ENCODE measurements at places on chromosomes 6 and 20.

DNA sequence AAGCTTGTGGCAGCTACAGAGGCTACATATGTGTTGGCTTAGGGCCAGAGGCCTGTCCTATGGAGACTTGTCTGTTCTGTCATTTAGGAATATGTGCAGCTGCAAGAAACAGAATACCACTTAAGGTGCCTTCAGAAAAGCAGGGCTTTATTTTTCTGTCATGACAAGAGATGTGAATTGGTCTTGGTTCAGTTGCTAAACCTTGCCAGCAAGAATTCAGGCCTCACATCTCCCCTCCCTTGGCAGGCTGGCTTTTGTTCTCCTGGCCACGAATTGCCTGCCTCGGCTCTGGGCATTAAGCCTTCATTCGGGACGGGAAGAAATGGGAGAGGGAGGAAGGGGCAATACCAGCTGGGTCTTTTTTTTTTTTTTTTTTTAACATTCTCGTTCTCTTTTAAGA is 82.4 kb upstream of the TGM3 start:
- H3K36me3 ChIP-seq, result no peaks in the 10 kb centered on the region
- no peaks in the 10 kb centered on the region for H3K4me1 ChIP-seq
- no peak for DNase-seq
- no peak overlapping the region for H3K4me3 ChIP-seq
- H3K27ac ChIP-seq, result no peak overlapping the region
- no peaks in the 10 kb centered on the region for H3K27me3 ChIP-seq

- H3K27ac ChIP-seq, result peak overlapping the region; percentile 62
- no peaks in the 10 kb centered on the region for H3K36me3 ChIP-seq
- no peaks in the 10 kb centered on the region for H3K27me3 ChIP-seq
- DNase-seq, result no peak
Observed at GRCh38 chr6:33391922-33392594, 435 bp downstream of the KIFC1 start.

DNA sequence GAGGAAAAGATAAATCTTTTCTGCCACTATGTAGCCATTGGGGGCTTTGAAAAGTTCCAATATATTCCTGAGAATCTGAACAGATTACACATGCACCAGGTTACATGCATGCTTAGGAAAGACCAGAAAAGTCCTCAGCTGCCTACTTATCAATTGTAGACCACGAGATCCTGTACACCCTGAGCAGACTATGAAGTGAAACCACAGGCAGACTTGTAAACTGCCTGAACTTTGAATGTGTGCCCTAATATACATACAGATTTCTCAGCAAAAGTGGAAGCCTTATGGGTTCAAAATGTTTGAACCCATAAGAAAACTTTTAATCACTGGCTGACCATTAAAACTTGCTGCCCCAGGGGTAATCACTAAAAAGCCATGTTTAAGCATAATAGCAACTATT is 273.5 kb upstream of the RUNX2 start:
- no peak overlapping the region for H3K4me3 ChIP-seq
- no peaks in the 10 kb centered on the region for H3K4me1 ChIP-seq
- H3K36me3 ChIP-seq, result no peaks in the 10 kb centered on the region
- no peak overlapping the region for H3K27ac ChIP-seq
- DNase-seq, result no peak

DNA sequence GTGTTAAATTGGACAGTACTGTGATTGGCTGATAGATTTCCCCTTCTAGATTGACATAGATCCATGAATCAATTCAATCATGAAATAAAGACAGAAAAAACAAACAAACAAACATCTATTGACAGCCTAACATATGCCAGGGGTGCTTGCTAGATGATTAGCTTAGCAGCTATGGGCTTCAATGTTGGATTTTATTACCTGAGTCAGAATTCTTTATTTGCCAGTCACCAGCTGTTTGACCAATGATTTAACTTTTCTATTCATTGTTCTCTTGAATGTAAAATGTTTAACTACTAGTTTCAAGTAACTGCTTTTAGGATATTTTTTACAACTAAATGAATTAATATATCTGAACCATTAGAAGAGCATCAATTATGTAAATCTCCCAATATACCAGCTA is 901.3 kb upstream of the CITED2 start:
- H3K27ac ChIP-seq, result no peak overlapping the region
- H3K36me3 ChIP-seq, result no peaks in the 10 kb centered on the region
- no peak for DNase-seq

- H3K27ac ChIP-seq, result no peak overlapping the region
- no peaks in the 10 kb centered on the region for H3K27me3 ChIP-seq
- H3K4me1 ChIP-seq, result peaks cover 3% of the 10 kb centered on the region
- no peak overlapping the region for H3K4me3 ChIP-seq
Observed at GRCh38 chr6:44480097-44480541, 92.6 kb downstream of the CDC5L start.

DNA sequence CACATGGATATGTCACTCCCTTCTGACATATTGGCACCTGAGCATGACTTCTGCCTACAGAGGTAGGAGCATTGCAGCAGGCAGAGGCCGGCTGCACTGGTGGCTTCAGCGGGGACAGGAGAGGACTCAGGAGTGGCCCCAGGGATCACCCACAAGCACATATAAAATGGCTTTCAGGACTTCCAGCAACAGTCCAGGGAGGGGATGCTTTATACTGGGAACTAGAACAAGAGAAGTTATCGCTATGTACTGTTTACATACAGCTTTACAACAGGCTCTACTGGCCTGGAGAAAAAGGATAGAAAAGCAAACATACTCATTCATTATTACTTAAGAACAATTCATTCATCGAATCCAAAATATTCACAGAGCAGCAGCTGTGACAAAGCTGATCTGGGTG is 337.8 kb downstream of the THBS2 start:
- no peaks in the 10 kb centered on the region for H3K27me3 ChIP-seq
- H3K36me3 ChIP-seq, result no peaks in the 10 kb centered on the region
- no peaks in the 10 kb centered on the region for H3K4me1 ChIP-seq
- no peak for DNase-seq
- no peak overlapping the region for H3K4me3 ChIP-seq
- no peak overlapping the region for H3K27ac ChIP-seq

- H3K4me1 ChIP-seq, result no peaks in the 10 kb centered on the region
- no peak overlapping the region for H3K4me3 ChIP-seq
- no peaks in the 10 kb centered on the region for H3K36me3 ChIP-seq
- no peak overlapping the region for H3K27ac ChIP-seq
- no peak for DNase-seq
Observed at GRCh38 chr20:25238319-25239037, 9.4 kb upstream of the PYGB start.

DNA sequence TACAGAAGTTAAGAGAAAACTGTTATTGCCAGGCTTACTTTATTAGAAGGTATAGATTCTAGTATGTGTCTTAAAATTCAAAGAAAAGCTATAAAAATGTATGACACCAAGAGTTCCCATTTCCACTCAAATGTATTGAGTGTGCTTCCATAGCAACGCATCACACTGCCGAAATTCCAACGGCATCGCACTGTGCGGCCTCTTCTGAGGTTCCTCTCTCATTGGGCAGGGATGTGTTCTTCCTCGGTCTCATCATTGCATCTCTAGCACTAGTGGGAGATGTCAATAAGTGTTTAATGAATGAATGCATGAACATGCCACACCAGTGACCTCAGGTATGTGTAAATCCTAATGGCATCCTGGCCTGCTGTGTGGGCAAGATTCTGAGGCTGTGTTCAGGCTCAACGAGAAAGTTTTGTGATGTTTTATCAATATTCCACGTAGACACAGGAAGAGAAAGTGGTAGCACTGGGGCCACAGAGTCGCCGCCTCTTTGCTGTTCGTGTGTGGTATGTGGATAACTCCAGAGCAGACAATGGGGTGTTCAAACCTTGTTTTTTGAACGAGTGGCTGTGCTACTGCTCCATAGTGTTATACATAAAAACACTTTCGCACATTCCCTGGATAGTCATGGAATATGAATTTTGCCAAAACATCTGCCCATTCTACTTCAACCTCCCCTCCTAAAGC is 171.6 kb downstream of the ADGB start:
- DNase-seq, result no peak
- H3K36me3 ChIP-seq, result no peaks in the 10 kb centered on the region
- no peaks in the 10 kb centered on the region for H3K27me3 ChIP-seq
- H3K27ac ChIP-seq, result no peak overlapping the region

- no peaks in the 10 kb centered on the region for H3K27me3 ChIP-seq
- H3K4me1 ChIP-seq, result no peaks in the 10 kb centered on the region
- no peak overlapping the region for H3K27ac ChIP-seq
Observed at GRCh38 chr6:160400446-160400845, 52.3 kb downstream of the SLC22A3 start.

GRCh38 chr20:18166241-18166881 is 28.7 kb downstream of the KAT14 start:
- no peak for DNase-seq
- H3K4me3 ChIP-seq, result no peak overlapping the region
- peaks cover 16% of the 10 kb centered on the region for H3K36me3 ChIP-seq
- no peaks in the 10 kb centered on the region for H3K4me1 ChIP-seq
- no peaks in the 10 kb centered on the region for H3K27me3 ChIP-seq

DNA sequence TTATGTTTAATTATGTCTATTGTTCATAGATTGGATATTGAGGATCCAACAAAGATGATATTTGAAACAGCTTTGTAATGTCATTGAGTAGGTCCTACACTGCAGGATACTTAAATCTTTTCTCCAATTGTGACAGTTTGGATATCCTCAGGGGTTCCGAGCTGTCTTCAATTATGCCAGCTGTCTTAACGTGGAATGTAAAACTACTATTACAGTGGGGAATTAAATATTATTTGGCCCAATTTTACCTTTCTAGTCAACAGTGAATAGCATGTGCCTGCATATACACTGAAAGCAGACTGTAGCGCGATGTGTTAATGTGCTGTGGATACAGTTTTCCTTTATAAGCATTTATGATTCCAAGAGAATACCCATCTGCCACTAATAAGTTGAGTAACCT is 156.9 kb downstream of the GRIK2 start:
- no peak for DNase-seq
- H3K27ac ChIP-seq, result no peak overlapping the region
- no peaks in the 10 kb centered on the region for H3K36me3 ChIP-seq
- no peaks in the 10 kb centered on the region for H3K4me1 ChIP-seq

- no peak for DNase-seq
- no peaks in the 10 kb centered on the region for H3K36me3 ChIP-seq
- H3K27ac ChIP-seq, result no peak overlapping the region
- H3K27me3 ChIP-seq, result no peaks in the 10 kb centered on the region
Observed at GRCh38 chr6:2354138-2354491, 108.7 kb upstream of the GMDS start.

DNA sequence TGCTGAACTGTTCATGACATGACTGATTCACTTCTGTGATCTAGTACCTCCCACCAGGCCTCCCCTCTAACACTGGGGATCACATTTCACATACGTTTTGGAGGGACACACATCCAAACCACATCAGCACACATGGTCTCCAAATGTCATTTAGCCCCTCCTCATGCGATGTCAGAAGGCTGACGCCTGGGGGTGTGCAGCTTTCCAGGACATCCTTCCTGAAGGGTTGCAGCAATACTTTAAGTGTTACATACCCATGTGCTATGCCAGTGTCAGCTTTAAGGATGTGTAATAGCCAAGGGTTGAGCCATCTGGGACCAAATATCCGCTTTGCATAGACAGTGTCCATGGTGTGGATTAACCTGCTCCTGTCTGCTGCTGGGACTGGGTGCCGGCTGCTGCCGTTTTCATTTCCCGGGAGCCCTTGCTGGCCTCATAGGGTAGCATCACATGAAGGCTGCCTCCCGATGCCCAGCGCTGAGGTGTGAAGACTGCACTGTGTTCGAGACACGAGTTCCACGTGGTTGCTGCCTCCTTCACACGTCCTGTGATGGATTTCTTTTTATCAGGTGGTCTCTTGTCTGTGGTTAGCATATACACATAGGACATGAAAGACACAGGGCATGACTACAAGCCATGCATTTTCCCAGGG is 219.0 kb downstream of the THBS2 start:
- H3K27ac ChIP-seq, result no peak overlapping the region
- H3K27me3 ChIP-seq, result no peaks in the 10 kb centered on the region
- DNase-seq, result no peak
- H3K36me3 ChIP-seq, result no peaks in the 10 kb centered on the region
- no peaks in the 10 kb centered on the region for H3K4me1 ChIP-seq

DNA sequence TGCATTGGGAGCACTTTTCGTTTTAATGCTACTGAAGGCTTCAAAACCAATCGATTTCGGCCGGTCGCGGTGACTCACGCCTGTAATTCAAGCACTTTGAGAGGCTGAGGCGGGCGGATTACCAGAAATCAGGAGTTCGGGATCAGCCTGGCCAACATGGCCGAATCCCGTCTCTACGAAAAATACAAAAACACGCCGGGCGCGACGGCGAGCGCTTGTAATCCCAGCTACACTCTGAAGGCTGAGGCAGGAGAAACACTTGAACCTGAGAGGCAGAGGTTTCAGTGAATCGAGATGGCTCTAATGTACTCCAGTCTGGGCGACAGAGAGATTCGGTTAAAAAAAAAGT is 58.4 kb downstream of the TRIM38 start:
- peaks cover 9% of the 10 kb centered on the region for H3K4me1 ChIP-seq
- DNase-seq, result peak; percentile 73
- no peaks in the 10 kb centered on the region for H3K27me3 ChIP-seq
- peak overlapping the region; percentile 69 for H3K4me3 ChIP-seq
- peak overlapping the region; percentile 95 for H3K27ac ChIP-seq

DNA sequence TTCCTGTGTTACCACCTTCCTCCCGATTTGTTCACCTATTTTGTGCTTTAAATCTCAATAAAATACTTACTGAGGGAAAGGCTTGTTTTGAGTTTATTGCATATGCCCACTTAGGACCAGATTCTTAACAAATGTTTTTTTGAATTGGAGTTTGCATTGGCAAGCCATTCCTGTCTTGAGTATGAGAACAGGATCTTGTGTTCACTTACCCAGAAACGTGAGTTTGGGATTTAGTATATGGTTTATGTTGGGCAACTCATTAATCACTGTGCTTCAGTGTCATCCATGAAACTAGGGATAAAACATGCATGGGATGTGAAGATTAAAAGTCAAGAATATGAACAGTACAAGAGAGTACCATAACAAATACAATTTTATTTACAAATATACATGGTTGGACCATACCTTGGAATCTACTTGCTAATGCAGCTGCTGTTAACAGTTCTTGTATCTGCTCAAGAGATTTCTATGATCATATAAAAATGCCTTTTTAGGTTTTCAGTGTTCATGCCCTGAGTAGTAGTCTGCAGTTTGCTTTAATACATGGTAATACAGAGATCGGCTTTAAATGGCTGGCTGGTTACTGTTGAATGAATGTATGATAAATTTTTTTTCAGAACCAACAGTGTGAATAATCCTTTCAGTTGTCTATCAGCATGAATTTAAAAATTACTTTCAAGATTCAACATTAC is 6.0 kb downstream of the SRSF6 start:
- no peaks in the 10 kb centered on the region for H3K27me3 ChIP-seq
- H3K4me3 ChIP-seq, result no peak overlapping the region
- no peak overlapping the region for H3K27ac ChIP-seq
- peaks cover 4% of the 10 kb centered on the region for H3K4me1 ChIP-seq
- no peak for DNase-seq

GRCh38 chr6:72316675-72317380 is 305.0 kb upstream of the KCNQ5 start:
- no peak overlapping the region for H3K27ac ChIP-seq
- DNase-seq, result no peak
- H3K4me3 ChIP-seq, result no peak overlapping the region
